ENCODE measurements at places on chromosomes 5 and 9. TPM values are rescaled to one million over a fixed set of nuclear protein-coding genes. Genes with fewer than 3 reads are reported as not detected.

The SPARC gene
- 89.7 TPM for total RNA-seq

The AGXT2 gene
- total RNA-seq = not detected

The SLC25A2 gene
- total RNA-seq = 0.58 TPM

The SAXO1 gene
- total RNA-seq = not detected

The SPATA24 gene
- total RNA-seq = 5.6 TPM

The ABLIM3 gene
- not detected for total RNA-seq

The PSAT1 gene
- total RNA-seq = 47.2 TPM

The CDC25C gene
- 9.2 TPM for total RNA-seq

The RNF20 gene
- 38.9 TPM for total RNA-seq

DNA sequence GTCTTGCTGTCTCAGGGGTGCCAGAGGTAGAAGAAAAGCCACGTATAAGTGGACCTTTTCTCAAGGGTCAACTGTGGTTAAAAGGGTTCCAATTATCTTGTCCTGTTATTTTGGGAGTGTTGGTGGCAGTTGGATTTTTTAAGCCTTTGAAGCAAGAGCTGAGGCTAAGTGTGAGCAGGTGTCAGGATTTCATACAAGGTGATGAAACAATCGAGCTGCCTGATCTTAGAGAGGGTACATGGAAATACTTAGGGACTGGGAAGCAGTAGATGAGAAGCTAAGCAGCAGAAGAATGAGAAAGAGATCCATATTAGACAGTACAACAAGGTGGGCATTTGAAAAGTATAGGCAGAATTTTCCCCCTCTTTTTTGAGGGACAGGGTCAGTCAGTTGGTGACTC is 23.6 kb downstream of the FOCAD start:
- H3K36me3 ChIP-seq = no peaks in the 10 kb centered on the region
- no peak overlapping the region for H3K4me3 ChIP-seq
- no peaks in the 10 kb centered on the region for H3K4me1 ChIP-seq
- H3K27ac ChIP-seq = no peak overlapping the region
- no peak for DNase-seq

GRCh38 chr9:123835821-123836220 is 94.1 kb downstream of the DENND1A start:
- no peaks in the 10 kb centered on the region for H3K27me3 ChIP-seq
- H3K27ac ChIP-seq = no peak overlapping the region
- H3K4me1 ChIP-seq = no peaks in the 10 kb centered on the region
- no peaks in the 10 kb centered on the region for H3K36me3 ChIP-seq
- H3K4me3 ChIP-seq = no peak overlapping the region

DNA sequence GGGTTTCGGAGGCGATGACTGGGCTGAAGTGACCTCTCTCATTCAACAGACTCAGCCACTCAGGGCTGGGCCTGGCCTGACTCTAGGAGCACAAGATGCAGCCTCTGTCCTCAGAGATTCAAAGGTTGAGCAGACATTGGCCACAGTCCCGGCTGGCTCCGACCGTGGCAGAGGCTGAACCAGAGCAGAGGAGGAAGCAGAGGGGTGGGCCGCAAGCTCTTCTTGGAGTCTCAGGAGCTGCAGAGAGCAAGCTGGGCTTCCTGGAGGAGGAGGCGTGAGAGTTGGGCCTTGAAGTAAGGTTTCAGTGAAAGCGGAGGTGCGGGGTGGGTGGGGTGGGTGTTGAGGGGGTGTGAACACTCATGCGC is 37.6 kb downstream of the ALG2 start:
- H3K36me3 ChIP-seq = no peaks in the 10 kb centered on the region
- no peak overlapping the region for H3K4me3 ChIP-seq
- no peak for DNase-seq
- peak overlapping the region; percentile 49 for H3K27ac ChIP-seq

- no peak overlapping the region for H3K4me3 ChIP-seq
- no peak overlapping the region for H3K27ac ChIP-seq
- H3K4me1 ChIP-seq = no peaks in the 10 kb centered on the region
- no peak for DNase-seq
- H3K36me3 ChIP-seq = no peaks in the 10 kb centered on the region
Observed at GRCh38 chr5:855771-856530, 5.2 kb upstream of the ZDHHC11 start.

GRCh38 chr9:27861887-27862286 is 288.6 kb upstream of the C9orf72 start:
- no peak overlapping the region for H3K4me3 ChIP-seq
- no peak overlapping the region for H3K27ac ChIP-seq
- H3K27me3 ChIP-seq = no peaks in the 10 kb centered on the region
- H3K4me1 ChIP-seq = no peaks in the 10 kb centered on the region
- no peaks in the 10 kb centered on the region for H3K36me3 ChIP-seq

DNA sequence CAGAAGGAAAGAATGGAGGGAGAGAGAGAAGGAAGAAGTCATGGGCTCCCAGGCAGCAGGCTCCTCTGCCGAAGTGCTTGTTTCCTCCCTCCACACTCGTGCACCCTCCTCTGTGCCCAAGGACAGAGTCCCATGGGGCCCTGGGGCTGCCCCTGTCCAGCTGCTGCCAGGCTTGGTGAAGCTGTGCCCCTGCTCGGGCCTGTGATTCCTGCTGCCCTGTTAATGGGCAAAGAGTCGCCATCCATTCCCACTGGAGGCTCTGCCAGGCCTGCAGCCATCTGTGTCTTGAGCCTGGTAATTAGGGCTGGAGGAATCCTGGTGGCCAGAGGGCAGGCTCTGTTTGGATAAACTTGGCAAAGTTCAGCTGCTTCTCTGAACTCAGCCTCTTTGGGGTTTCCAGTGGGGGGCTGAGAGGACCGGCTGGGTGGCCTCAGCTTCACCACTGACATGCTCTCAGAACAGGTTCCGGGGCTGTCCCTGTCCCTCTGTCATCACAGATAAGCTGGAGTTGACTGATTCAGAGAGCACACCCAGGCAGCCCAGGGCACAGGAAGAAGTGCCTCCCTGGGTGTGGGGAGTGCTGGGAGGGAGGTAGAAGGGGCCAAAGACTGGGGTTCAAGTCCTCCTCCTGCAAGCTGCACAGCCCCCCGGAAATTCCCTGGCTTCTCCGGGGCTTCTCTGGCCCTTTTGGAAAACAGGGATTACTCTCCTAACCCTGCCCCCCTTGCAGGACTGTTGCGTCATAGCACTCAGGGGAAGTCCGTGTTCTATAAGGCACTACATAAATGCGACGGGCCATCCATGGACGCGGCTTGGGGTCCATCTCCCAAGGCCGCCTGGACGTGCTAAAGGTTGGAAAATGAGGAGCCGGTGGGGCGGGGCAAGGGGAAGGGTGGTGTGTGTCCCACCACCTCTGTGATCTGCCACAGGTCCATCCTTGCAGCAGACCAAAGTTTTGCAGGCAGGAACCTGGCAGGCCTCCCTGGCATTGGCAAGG is 154.8 kb downstream of the PAX5 start:
- H3K27ac ChIP-seq = peak overlapping the region; percentile 55
- H3K27me3 ChIP-seq = no peaks in the 10 kb centered on the region
- H3K4me1 ChIP-seq = peaks cover 45% of the 10 kb centered on the region
- H3K36me3 ChIP-seq = peaks cover 37% of the 10 kb centered on the region
- no peak for DNase-seq

DNA sequence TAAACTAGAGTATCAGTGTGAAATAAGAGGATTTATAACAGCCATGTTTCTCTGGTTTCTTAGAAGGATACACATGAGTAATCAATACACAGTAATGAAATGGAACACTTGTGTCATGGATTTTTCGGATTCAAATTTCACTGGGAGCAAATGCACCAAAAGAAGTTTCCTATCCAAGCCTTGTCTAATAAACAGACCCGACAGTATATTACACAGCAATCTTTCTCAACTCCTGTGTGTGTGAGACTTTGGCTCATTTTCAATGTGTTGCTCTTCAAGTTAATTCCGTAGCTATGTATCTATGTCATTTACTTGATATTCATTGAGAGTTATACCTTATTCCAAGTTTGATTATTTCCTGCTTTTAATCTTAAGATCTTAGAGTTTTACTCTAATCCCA is 930.2 kb downstream of the MAT2B start:
- H3K27ac ChIP-seq = no peak overlapping the region
- H3K4me1 ChIP-seq = no peaks in the 10 kb centered on the region
- DNase-seq = no peak
- H3K4me3 ChIP-seq = no peak overlapping the region
- no peaks in the 10 kb centered on the region for H3K36me3 ChIP-seq
- H3K27me3 ChIP-seq = no peaks in the 10 kb centered on the region

GRCh38 chr5:108560581-108560980 is 178.7 kb upstream of the FBXL17 start:
- no peak overlapping the region for H3K27ac ChIP-seq
- H3K4me3 ChIP-seq = no peak overlapping the region
- no peak for DNase-seq
- H3K4me1 ChIP-seq = no peaks in the 10 kb centered on the region
- no peaks in the 10 kb centered on the region for H3K27me3 ChIP-seq

GRCh38 chr5:50667023-50667652 is 701 bp downstream of the PARP8 start:
- H3K36me3 ChIP-seq = no peaks in the 10 kb centered on the region
- H3K4me3 ChIP-seq = peak overlapping the region; percentile 81
- DNase-seq = no peak

DNA sequence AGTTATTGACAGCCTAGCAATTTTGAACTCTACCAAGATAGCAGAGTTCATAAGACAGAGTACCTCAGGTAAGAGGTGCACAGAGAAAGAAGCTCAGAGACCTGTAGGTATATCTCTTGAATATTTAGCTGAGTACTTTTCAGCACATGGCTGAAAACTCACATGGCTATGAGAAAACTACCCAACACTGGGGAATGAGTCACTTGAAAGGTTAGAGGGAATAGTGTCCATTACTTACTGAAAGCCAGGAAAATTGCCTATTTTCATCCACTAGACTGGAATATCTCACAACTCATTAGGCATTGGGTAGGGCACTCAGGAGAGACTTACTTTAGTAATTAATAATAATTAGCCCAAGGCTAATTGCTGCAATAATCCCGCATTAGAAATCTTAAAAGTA is 8.3 kb downstream of the TSLP start:
- H3K4me3 ChIP-seq = no peak overlapping the region
- DNase-seq = no peak
- no peak overlapping the region for H3K27ac ChIP-seq

GRCh38 chr9:81174023-81174422 is 515.3 kb downstream of the TLE1 start:
- H3K36me3 ChIP-seq = no peaks in the 10 kb centered on the region
- no peak overlapping the region for H3K4me3 ChIP-seq
- DNase-seq = no peak

- no peaks in the 10 kb centered on the region for H3K36me3 ChIP-seq
- H3K4me1 ChIP-seq = no peaks in the 10 kb centered on the region
- DNase-seq = no peak
- H3K27ac ChIP-seq = no peak overlapping the region
- H3K4me3 ChIP-seq = no peak overlapping the region
Observed at GRCh38 chr5:77642738-77643653, 4.5 kb upstream of the OTP start.

DNA sequence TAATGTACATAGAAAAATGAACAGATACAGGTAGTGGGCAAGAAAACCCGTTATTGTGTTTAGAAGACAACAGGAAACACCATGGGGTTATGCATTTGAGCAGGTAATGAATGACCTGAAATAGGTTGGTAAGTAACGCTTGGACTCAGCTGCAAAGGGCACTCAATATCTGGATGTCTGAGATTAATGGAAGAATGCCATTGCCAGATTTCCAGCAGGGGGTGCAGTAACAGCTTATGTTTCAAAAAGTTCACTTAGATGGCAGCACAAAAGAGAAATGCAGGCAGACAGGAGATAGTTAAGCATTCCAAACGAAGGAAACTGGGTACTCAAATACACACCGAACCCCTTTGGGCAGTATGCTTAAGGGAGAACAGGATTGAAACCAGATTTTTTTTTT is 285.5 kb upstream of the VLDLR start:
- no peak overlapping the region for H3K4me3 ChIP-seq
- H3K36me3 ChIP-seq = no peaks in the 10 kb centered on the region
- no peaks in the 10 kb centered on the region for H3K27me3 ChIP-seq
- no peak for DNase-seq

GRCh38 chr5:65248896-65249295 is 232.8 kb downstream of the ADAMTS6 start:
- H3K4me3 ChIP-seq = no peak overlapping the region
- H3K27me3 ChIP-seq = no peaks in the 10 kb centered on the region
- H3K4me1 ChIP-seq = no peaks in the 10 kb centered on the region
- no peaks in the 10 kb centered on the region for H3K36me3 ChIP-seq

DNA sequence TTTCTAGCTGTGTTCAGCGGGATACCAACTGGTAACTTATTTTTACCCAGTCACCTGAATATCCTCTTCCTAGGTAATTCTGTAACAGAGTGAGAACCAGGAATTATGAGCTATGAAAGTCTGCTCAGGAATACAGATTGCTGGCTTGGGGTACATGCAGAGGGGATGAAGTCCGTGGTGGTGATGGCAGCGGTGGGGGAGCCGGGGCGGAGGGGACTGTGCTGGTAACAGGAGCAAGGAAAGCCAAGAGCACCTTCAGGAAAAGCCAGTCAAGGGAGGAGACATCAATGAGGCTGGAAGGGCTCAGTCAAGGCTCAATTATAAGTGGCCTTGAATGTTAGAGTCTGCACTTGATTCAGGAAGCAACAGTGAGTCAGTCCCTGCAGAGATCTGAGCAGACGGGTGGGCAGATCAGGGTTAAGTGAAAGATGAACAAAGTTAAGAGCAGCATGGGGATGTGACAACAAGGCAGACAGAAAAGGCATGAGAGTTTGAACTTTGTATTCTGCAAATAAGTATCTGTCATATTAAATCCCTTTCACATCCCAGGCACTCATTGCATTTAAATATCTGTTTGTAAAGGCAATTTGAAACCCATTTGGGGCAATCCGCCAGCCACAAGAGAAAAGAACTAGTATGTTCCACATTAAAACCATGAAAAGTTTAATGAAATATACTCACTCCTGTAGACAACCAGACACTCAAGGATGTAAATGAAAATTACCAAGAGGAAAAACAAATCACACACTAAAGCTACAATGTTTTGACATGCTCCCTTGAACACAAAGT is 101.2 kb downstream of the TTC39B start:
- H3K4me3 ChIP-seq = no peak overlapping the region
- no peaks in the 10 kb centered on the region for H3K36me3 ChIP-seq
- H3K4me1 ChIP-seq = no peaks in the 10 kb centered on the region
- no peak for DNase-seq
- H3K27me3 ChIP-seq = no peaks in the 10 kb centered on the region

- no peaks in the 10 kb centered on the region for H3K36me3 ChIP-seq
- peak overlapping the region; percentile 94 for H3K27ac ChIP-seq
- H3K4me3 ChIP-seq = peak overlapping the region; percentile 99
Observed at GRCh38 chr9:86350006-86350760, 4.0 kb downstream of the TUT7 start.

GRCh38 chr5:11355491-11355890 is 548.8 kb downstream of the CTNND2 start:
- H3K4me3 ChIP-seq = no peak overlapping the region
- no peaks in the 10 kb centered on the region for H3K36me3 ChIP-seq
- no peaks in the 10 kb centered on the region for H3K27me3 ChIP-seq
- H3K4me1 ChIP-seq = no peaks in the 10 kb centered on the region
- H3K27ac ChIP-seq = no peak overlapping the region
- no peak for DNase-seq

GRCh38 chr9:124006448-124007361 is 4.9 kb upstream of the LHX2 start:
- no peaks in the 10 kb centered on the region for H3K27me3 ChIP-seq
- no peak overlapping the region for H3K4me3 ChIP-seq
- no peaks in the 10 kb centered on the region for H3K36me3 ChIP-seq
- no peak overlapping the region for H3K27ac ChIP-seq
- peaks cover 25% of the 10 kb centered on the region for H3K4me1 ChIP-seq

GRCh38 chr5:94422812-94423211 is 195.6 kb downstream of the KIAA0825 start:
- DNase-seq = no peak
- H3K27me3 ChIP-seq = no peaks in the 10 kb centered on the region
- H3K36me3 ChIP-seq = no peaks in the 10 kb centered on the region

- no peaks in the 10 kb centered on the region for H3K27me3 ChIP-seq
- H3K4me3 ChIP-seq = no peak overlapping the region
- no peak for DNase-seq
- peaks cover 10% of the 10 kb centered on the region for H3K4me1 ChIP-seq
- no peak overlapping the region for H3K27ac ChIP-seq
- no peaks in the 10 kb centered on the region for H3K36me3 ChIP-seq
Observed at GRCh38 chr9:127176631-127177030, 54.2 kb upstream of the ANGPTL2 start.
